ENCODE measurements at places on chromosomes 13 and 19.

DNA sequence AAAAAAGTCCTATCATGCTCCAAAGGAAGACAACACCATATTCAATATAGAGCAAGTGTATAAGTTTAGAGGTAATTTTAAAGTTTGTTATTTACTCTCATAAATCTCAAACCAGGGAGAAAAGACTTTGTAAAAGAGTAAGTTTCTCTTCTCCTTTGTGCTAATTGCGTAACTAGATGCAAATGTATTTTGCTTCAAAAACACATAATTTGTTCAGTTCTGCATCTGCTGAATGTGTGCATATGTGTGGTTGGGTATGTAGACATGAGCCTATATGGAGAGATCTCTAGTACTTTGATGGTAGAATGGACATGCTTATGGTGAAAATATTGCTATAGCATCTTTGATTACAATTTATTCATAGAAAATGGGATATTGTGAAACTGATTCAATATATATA is 17.8 kb upstream of the MIR17HG start:
- no peak for DNase-seq

DNA sequence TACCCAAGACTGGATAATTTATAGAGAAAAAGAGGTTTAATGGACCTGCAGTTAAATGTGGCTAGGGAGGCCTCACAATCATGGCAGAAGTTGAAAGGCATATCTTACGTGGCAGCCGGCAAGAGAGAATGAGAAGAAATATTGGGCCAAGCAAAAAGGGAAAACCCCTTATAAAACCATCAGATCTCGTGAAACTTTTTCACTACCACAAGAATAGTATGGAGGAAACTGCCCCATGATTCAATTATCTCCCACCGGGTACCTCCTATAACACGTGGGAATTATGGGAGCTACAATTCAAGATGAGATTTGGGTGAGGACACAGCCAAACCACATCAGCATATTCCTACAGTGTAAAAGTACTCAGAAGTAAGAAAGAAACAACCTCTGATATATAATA is 4.7 kb upstream of the KBTBD7 start:
- no peak for DNase-seq

- DNase-seq = peak; percentile 38
These were observed 147.9 kb downstream of the KATNAL1 start for GRCh38 chr13:30159446-30159839.

DNA sequence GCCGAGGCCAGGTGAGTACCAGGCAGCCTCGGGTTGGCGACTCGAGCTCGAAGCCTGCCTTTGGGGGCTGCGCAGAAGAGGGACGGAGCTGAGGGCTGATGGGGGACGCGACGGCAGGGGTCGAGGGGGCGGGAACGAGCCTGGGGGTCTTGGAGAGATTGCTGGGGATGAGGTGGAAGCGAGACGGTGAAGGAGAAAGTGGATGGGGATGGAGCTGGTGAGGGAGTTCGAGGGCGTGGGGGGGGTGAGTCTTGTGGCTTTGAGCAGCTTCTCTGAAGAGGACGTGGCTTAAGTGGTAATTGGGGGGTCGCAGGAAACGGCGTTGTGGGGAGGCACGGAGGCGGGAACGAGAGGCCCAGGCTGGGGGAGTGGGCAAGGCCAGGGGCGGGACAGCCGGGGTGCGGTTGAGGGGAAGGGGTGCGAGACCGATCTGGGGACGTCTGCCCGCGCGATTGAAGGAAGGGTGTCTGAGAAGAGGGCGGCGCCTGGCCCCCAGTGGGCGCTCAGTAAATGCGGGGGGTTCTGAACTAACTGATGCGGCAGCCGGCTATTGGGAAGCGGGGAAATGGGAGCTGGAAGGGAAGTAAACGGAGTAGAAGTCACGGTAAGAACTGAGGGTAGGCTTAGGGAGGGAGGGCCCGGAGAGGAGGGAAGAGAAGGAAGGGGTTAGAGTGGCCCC is 426 bp downstream of the MYO9B start:
- DNase-seq = peak; percentile 61

DNA sequence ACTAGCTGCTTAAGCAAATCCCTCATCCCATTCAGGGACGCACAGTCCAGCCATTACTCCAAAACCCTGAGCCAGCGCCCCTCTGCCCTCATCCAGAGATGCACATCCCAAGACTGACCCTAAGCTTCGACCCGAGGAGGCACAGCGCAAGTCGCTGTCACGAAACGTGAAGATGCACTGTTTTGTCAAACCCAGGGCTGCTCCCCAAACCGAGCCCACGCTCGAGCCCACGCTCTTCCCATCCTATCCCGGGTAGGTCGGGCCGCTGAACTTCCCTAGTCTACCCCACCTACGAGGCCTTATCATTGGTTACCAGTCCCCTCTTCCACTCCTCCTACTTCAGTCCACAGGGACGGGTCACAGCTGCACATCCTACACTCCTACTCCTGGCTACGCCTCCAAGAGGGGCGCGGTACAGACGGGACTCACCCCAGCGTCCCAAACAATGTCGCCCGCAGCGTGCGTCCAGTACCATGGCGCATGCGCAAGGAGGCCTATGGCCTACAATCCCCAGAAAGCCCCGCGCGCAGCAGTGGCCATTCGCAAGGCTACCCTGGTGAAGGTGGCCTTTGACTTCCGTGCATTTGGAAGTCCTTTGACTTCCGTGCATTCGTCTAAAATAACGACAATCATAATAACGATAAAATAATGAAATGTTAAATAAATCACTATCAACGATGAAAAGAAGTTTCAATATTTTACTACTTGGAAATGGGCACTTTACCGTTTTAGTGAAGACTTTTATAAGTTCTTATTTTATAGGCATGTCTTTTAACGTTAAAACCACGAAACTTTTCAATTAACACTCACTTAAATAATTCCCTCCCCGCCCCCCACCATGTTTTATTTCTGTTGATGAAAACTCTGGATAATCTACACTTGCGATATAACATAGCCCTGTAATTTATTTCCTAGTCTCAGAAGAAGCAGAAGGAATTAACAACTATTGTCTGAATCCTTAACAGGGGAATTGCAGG is at the start of gene ZNF285:
ZNF285 (minus strand) TSS at position 470 of the 977 bp plus-strand sequence. CDS start 4,395 bp downstream, outside the sequence.
- peak; percentile 71 for DNase-seq

- peak; percentile 30 for DNase-seq
These were observed 17.8 kb upstream of the UPF3A start for GRCh38 chr13:114263578-114263977.

DNA sequence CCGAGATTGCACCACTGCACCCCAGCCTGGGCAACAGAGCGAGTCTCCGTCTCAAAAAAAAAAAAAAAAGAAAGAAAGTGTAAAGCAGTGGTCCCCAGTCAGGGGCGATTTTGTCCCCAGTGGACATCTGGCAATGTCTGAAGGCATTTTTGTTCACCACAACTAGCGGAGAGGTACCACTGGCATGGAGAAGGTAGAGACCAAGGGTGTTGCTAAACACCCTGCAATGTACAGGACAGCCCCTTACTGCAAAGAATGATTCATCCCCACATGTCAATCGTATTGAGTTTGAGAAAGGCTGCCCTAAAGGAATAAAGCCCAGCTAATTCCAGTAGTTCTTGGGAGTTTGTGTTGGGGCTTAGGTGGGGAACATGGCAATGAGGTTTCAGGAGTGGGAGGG is 38.7 kb downstream of the CYP4F2 start:
- no peak for DNase-seq

GRCh38 chr19:1487576-1488281 is 2.4 kb downstream of the PCSK4 start:
- DNase-seq = no peak

DNA sequence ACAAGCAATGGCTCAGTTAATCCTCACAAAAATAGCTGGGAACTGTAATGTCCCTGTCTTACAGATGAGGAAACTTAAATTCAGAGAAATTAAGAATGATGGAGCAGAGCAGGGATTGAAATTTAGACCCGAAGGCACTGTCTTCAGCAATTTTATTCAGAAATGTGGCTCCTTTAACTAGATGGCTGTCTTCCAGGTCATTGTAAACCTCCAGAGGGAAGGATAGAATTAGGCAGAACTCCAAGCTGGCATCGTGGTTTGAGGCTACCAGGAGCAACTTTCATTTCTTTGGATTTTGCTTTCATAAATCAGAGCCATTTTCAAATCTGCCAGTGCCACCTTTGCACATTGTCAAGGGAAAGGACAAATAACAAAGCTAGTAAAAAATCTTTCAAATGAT is 339.0 kb downstream of the DCT start:
- DNase-seq = no peak

DNA sequence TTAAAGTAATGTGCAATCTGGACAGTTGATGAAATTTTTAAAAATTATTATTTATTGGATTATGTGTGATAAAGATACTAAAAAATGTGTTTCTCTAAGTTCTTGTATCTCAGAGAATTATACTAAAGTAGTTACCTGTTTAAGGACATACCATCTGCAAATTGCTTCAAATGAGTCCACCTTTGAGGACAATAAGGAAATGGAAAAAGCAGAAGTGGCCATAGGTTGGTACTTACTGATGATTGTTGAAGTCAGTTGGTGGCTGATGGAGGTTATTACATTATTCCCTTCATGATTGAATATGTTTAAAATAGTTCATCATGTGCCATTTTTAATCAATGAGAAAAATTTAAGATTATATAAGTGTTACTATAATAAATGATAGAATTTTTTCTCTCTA is 367.0 kb downstream of the MYO16 start:
- DNase-seq = no peak

- DNase-seq = no peak
These were observed 70.9 kb downstream of the PEG3 start for GRCh38 chr19:56769650-56770049.

DNA sequence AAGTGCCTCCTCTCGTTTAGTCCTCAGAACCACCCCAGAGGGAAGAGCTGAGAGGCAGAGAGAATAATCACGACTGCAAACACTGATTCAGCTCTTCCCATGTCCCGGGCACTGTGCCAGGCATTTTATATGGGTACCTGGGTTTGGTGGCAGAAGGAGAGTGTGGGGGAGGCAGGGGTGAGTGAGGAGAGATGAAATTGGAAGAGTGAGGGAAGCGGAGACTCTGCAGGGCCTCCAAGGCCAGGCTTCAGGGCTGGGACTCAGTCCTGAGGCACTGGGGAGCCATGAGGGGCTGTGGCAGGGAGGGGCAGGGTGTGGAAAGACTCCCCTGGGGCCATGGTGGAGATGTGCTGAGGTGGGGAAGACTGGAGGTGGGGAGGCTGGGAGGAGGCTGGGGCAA is 8.7 kb downstream of the SYNGR4 start:
- no peak for DNase-seq

GRCh38 chr19:31312009-31312676 is 37.1 kb downstream of the TSHZ3 start:
- DNase-seq = no peak

- no peak for DNase-seq
These were observed 42.5 kb upstream of the SCEL start for GRCh38 chr13:77492982-77493381.

DNA sequence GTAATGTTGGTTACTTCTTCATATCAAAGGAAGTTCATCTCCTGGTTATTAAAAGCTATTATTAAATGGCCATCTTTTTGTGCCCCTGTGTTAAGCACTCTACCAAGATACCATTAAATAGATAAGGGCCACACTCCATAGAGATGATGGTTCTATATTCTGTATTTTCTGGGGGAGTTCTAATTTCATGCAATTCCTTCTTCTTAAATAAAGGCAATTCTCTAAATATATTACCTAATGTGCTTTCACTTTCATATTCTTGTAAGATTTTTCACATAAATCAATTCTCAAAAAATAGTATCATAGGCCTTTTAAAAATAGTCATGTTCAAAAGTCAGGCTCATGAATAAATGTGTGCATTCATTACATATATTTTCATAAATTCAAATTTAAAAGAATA is 47.0 kb upstream of the USPL1 start:
- DNase-seq = no peak

GRCh38 chr13:27793507-27794367 is 1.5 kb downstream of the GSX1 start:
- no peak for DNase-seq

GRCh38 chr13:74372511-74372910 is 238.3 kb upstream of the KLF12 start:
- no peak for DNase-seq

DNA sequence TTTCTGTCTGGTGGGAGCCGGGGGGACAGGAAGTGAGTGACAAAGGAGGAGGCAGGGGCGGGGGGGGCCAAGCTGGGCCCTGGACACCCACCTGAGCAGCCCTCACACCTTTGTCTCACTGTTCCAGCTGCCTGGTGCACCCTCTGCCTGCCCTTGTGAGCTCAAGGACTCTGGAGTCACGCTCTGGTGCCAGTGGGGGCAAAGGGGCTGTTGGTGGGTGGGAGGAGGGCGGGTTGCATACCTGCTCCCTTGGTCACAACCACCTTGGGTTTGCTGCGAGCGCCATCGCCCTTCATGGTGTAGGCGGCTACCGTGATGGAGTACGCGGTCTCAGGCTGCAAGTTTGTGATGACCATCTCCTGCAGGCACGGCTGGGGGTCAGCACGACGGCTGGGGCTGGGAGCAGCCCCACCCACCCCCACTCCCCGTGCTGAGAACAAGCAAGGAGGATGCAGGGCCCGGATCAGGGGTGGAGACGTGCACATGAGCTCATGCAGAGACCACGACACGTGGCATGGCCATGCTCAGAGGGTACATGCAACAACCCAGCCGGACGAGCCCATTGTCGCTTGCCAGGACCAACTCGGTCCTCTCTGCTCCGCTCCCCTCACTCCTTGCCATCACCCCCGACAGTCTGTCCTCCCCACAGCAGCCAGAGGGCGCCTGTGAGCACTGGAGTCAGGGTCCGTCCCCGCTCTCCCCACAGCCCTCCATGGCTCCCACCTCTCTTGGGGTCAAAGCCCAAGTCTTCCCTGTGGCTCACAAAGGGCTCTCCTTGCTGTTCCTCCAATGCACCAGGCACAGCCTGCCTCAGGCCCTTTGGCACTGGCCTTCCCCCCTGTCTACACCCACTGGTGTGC is 114.9 kb downstream of the PTPRS start:
- no peak for DNase-seq

GRCh38 chr13:32733690-32734089 is 147.4 kb downstream of the PDS5B start:
- DNase-seq = no peak

- no peak for DNase-seq
These were observed 27.1 kb downstream of the ZNF714 start for GRCh38 chr19:21109116-21109515.

- no peak for DNase-seq
These were observed 11.0 kb downstream of the ZNF835 start for GRCh38 chr19:56660381-56661107.

DNA sequence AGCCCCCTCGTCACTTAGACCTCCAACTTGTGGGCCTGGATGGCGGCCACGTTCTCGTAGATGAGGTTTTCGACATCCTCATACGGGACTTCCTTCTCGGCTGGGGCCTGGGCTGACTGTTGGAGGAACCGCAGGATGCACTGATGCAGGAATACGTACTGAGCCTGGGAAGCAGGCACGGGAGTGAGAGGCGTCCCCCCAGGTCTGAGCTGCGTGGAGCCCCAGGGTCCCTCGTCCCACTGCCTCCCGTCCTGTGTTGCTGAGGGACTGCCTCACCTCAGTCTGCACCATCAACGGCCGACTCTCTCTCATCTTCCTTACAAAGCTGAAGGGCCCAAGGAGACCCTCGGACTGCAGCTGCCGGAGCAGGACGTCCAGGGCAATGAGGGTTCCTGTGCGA is 1.7 kb upstream of the SYT5 start:
- no peak for DNase-seq

GRCh38 chr19:33771384-33772101 is 25.1 kb upstream of the KCTD15 start:
- DNase-seq = peak; percentile 60

All from CD4-positive, alpha-beta T cell treated with Interleukin-15 for 4 hours (primary cell).